ENCODE measurements at places on chromosomes 1 and 21. TPM values are rescaled to one million over a fixed set of nuclear protein-coding genes. Genes with fewer than 3 reads are reported as not detected.

The RAB13 gene
- total RNA-seq: 139 TPM

The C1orf185 gene
- total RNA-seq: not detected

The LCE2A gene
- total RNA-seq: not detected

The ZSWIM5 gene
- 0.64 TPM for total RNA-seq

The MAGI3 gene
- 4.0 TPM for total RNA-seq

The LRRC52 gene
- not detected for total RNA-seq

The FCRLB gene
- 1.6 TPM for total RNA-seq

The RGS18 gene
- not detected for total RNA-seq

The SEMA4A gene
- total RNA-seq: 0.40 TPM

The UQCRH gene
- 458 TPM for total RNA-seq

The HES2 gene
- 5.5 TPM for total RNA-seq

The CLCA4 gene
- total RNA-seq: not detected

The TRIM63 gene
- 1.8 TPM for total RNA-seq

The GUCA2B gene
- total RNA-seq: not detected

Data from A549 treated with Hydrocortisone at 1 μM for 4 hours (cell line).